Trophoblast cell (in vitro differentiated cells and primary cell): ENCODE measurements at places on chromosomes 1 and 21.
A peak's percentile ranks its signal among the peaks of the same experiment; 100 is the strongest.

GRCh38 chr1:32885676-32886003 lies 651 bp upstream of the HPCA start:
- H3K27ac ChIP-seq = no peak overlapping the region
- peaks cover 9% of the 10 kb centered on the region for H3K27me3 ChIP-seq
- DNase-seq = no peak
- no peaks in the 10 kb centered on the region for H3K4me1 ChIP-seq

- H3K27ac ChIP-seq = no peak overlapping the region
- H3K27me3 ChIP-seq = no peaks in the 10 kb centered on the region
- no peak for DNase-seq
- no peaks in the 10 kb centered on the region for H3K4me1 ChIP-seq
- no peaks in the 10 kb centered on the region for H3K36me3 ChIP-seq
These were observed 512.5 kb upstream of the LRRC7 start for GRCh38 chr1:69055194-69055593.

DNA sequence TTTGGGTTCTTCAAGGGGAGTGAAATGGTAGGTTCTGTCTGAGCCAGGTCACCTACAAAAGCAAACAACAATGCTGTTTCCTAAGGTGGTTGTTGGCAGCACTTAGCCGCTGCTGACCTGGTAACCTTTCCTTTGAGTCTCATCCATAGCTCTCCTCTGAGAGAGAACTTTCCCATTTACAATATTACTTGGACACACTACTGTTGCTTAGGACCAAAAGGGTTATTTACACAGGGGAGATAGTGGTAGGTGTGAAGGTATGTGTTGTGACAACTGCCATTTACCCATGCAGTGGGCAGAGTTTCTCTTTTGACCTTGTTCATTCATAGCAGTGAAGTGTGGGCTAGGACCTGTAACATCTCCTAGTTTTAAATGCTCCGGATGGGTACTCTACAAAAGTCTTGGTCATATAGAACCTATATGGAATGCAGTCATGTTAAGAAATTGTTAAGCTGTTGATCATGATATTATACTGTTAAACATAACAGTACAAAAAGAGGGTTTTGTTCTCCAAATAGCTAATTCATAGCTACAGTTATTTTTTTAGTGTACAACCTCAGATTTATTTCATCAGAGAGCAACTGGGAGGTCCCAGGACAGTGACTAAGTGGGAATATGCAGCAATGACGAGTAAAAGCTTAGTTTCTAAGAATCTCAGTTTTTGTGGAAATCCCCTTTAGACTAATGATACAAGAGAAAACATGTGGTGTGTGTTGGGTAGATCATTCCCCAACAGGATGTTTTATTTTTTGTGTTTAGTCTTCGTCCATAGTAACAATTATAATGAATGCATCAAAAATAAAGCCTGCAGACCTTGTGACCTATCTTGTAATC lies 219.7 kb downstream of the NFIA start:
- H3K4me3 ChIP-seq = no peak overlapping the region
- no peak for DNase-seq
- no peaks in the 10 kb centered on the region for H3K36me3 ChIP-seq
- no peaks in the 10 kb centered on the region for H3K27me3 ChIP-seq
- H3K27ac ChIP-seq = no peak overlapping the region

GRCh38 chr1:54869173-54869851 lies 17.7 kb downstream of the DHCR24 start:
- DNase-seq = no peak
- peaks cover 63% of the 10 kb centered on the region for H3K36me3 ChIP-seq
- no peak overlapping the region for H3K4me3 ChIP-seq
- no peak overlapping the region for H3K27ac ChIP-seq
- H3K27me3 ChIP-seq = no peaks in the 10 kb centered on the region

- peak overlapping the region; percentile 61 for H3K27ac ChIP-seq
- no peak overlapping the region for H3K4me3 ChIP-seq
- H3K36me3 ChIP-seq = no peaks in the 10 kb centered on the region
- no peaks in the 10 kb centered on the region for H3K27me3 ChIP-seq
- peaks cover 6% of the 10 kb centered on the region for H3K4me1 ChIP-seq
These were observed 348.9 kb downstream of the ASTN1 start for GRCh38 chr1:176815621-176816020.

DNA sequence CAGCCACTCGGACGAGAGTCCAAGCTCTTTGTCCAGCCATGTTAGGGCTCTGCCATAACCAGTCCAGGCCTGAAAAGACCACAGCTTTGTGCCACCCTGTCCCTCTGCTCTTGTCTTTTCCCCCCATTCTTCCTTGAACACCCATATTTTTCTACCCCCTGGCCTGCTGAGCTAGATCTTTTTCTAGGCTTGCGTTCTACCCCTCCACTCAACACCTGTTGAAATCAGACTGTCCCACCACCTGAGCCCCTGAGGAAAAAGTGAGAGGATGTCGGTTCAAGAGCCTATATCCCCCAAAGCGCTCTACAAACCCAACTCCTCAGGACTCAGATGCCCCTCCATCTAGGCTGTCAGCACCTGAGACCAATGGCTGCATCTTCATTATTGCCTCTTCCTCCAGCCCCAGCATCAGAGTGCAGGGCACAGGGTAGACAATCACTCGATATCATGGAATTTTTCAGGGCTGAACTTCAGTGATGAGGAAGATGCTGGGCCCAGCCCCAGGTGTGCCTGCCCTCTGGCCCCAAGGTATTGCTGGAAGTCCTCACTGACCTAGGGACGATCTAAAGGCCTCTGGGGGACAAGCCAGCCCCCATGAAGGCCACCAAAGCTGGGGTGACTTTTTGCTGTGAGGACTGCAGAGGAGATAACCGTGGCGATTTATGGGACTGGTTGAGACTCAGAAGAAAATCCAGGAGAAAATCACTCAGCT lies 75.3 kb downstream of the CD247 start:
- H3K4me1 ChIP-seq = peaks cover 5% of the 10 kb centered on the region
- H3K4me3 ChIP-seq = no peak overlapping the region
- no peak for DNase-seq
- H3K27ac ChIP-seq = no peak overlapping the region
- peaks cover 5% of the 10 kb centered on the region for H3K27me3 ChIP-seq

DNA sequence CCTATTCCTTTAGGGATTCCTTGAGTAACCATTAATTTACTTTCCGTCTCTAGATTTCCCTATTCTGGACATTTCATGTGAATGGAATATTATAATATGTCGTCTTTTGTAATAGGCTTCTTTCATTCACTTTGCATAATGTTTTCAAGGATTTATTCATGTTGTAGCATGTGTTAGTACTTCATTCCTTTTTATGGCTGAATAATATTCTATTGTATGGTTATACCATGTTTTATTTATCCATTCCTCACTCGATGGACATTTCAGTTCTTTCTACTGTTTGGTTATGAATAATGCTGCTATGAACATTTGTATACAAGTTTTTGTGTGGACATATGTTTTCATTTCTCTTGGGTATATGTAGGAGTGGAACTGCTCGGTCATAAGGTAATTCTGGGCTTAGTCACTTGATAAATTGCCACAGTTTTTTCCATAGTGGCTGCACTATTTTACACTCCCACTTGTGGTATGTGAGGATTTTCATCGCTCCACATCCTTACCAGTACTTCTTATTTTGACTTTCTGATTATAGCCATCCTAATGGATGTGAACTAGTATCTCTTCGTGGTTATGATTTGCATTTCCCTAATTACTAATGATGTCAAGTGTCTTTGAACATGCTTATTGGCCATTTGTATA lies 17.7 kb downstream of the PPP2R5A start:
- DNase-seq = peak; percentile 5
- no peak overlapping the region for H3K4me3 ChIP-seq
- no peaks in the 10 kb centered on the region for H3K27me3 ChIP-seq
- no peak overlapping the region for H3K27ac ChIP-seq
- H3K36me3 ChIP-seq = no peaks in the 10 kb centered on the region

- no peak for DNase-seq
- peaks cover 1% of the 10 kb centered on the region for H3K36me3 ChIP-seq
- H3K4me3 ChIP-seq = peak overlapping the region; percentile 99
- no peaks in the 10 kb centered on the region for H3K27me3 ChIP-seq
These were observed 516 bp downstream of the RCOR3 start for GRCh38 chr1:211259638-211260126.

GRCh38 chr1:234573711-234574299 lies 36.2 kb downstream of the IRF2BP2 start:
- peak; percentile 72 for DNase-seq
- H3K36me3 ChIP-seq = no peaks in the 10 kb centered on the region
- no peaks in the 10 kb centered on the region for H3K27me3 ChIP-seq
- no peaks in the 10 kb centered on the region for H3K4me1 ChIP-seq

DNA sequence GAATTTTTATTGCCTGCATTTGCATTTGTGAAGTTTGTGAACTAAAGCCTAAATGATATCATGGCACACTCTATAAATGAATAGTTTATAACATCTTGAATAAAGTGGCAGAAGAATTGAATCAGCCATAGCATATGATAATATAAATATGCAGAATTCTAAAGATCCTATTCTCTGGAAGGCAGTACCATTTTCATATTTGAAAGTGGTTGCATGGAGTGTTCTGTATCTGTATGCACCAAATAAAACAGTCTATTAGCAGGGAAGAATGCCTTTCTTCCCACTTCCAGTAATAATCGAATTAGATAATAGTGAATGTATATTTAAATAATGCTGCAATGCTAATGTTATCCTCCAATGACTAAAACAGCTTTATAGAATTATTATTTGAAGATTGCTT lies 57.9 kb upstream of the TRIM67 start:
- no peaks in the 10 kb centered on the region for H3K36me3 ChIP-seq
- DNase-seq = no peak
- H3K4me1 ChIP-seq = no peaks in the 10 kb centered on the region
- H3K4me3 ChIP-seq = no peak overlapping the region
- H3K27me3 ChIP-seq = no peaks in the 10 kb centered on the region
- no peak overlapping the region for H3K27ac ChIP-seq

DNA sequence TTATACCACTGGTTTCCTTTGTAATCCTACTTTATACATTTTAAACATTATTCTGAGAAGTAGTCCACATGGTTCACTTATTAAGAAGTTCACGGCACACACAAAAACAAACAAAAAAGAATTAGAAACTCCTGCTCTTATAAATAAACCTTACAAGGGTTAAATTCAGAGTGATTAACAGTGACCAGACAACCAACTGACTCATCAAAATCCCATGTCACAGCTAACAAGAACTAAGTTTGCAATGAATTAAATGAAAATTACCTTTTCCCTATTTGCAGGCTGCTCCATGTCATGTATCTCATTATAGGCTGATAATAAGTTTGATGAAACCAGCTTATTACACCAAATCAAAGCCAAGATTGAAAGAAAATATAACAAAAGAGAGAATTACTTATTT lies 77.5 kb downstream of the PUM1 start:
- H3K36me3 ChIP-seq = peaks cover 7% of the 10 kb centered on the region
- no peak overlapping the region for H3K27ac ChIP-seq
- no peak overlapping the region for H3K4me3 ChIP-seq
- DNase-seq = no peak

GRCh38 chr1:203649551-203649998 lies 22.9 kb downstream of the ATP2B4 start:
- no peak overlapping the region for H3K4me3 ChIP-seq
- DNase-seq = peak; percentile 36
- H3K36me3 ChIP-seq = peaks cover 12% of the 10 kb centered on the region
- no peaks in the 10 kb centered on the region for H3K27me3 ChIP-seq
- H3K27ac ChIP-seq = peak overlapping the region; percentile 84

- H3K4me1 ChIP-seq = no peaks in the 10 kb centered on the region
- no peaks in the 10 kb centered on the region for H3K27me3 ChIP-seq
- no peak overlapping the region for H3K4me3 ChIP-seq
- H3K27ac ChIP-seq = no peak overlapping the region
- no peaks in the 10 kb centered on the region for H3K36me3 ChIP-seq
These were observed 187.0 kb upstream of the USP24 start for GRCh38 chr1:55402142-55402541.

GRCh38 chr1:227895828-227896685 lies 51.7 kb downstream of the WNT9A start:
- H3K4me3 ChIP-seq = no peak overlapping the region
- H3K27me3 ChIP-seq = no peaks in the 10 kb centered on the region
- H3K27ac ChIP-seq = peak overlapping the region; percentile 84
- H3K4me1 ChIP-seq = peaks cover 52% of the 10 kb centered on the region

- no peak for DNase-seq
- H3K27ac ChIP-seq = no peak overlapping the region
- no peaks in the 10 kb centered on the region for H3K27me3 ChIP-seq
- no peaks in the 10 kb centered on the region for H3K4me1 ChIP-seq
- no peak overlapping the region for H3K4me3 ChIP-seq
These were observed 21.0 kb upstream of the LORICRIN start for GRCh38 chr1:153238527-153238926.

GRCh38 chr1:159957824-159958268 lies 3.8 kb upstream of the SLAMF9 start:
- no peak for DNase-seq
- no peak overlapping the region for H3K27ac ChIP-seq

DNA sequence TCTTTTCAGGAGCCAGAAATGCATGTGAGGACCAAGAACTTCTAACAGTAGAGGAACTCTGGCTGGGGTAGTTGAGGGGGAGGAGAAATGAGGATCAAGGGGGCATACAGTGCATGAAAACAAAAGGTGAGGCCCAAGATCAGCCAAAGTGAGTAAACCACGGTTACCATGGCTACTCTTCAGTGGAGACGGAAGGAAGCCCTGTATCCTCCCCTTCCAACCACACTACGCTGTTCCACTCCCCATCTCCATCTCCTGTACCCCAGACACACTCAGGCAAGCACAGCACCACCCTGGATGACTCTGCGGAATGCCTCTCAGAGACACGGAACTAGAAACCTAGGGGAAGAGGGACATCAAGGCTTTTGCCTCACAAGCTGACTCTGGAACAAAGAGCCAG lies 157.6 kb upstream of the CAMK1G start:
- no peak for DNase-seq
- H3K27me3 ChIP-seq = no peaks in the 10 kb centered on the region
- no peak overlapping the region for H3K4me3 ChIP-seq
- no peaks in the 10 kb centered on the region for H3K36me3 ChIP-seq
- no peak overlapping the region for H3K27ac ChIP-seq

- no peak overlapping the region for H3K4me3 ChIP-seq
- no peak overlapping the region for H3K27ac ChIP-seq
- H3K36me3 ChIP-seq = no peaks in the 10 kb centered on the region
These were observed 140.2 kb upstream of the HOOK1 start for GRCh38 chr1:59674595-59674994.

DNA sequence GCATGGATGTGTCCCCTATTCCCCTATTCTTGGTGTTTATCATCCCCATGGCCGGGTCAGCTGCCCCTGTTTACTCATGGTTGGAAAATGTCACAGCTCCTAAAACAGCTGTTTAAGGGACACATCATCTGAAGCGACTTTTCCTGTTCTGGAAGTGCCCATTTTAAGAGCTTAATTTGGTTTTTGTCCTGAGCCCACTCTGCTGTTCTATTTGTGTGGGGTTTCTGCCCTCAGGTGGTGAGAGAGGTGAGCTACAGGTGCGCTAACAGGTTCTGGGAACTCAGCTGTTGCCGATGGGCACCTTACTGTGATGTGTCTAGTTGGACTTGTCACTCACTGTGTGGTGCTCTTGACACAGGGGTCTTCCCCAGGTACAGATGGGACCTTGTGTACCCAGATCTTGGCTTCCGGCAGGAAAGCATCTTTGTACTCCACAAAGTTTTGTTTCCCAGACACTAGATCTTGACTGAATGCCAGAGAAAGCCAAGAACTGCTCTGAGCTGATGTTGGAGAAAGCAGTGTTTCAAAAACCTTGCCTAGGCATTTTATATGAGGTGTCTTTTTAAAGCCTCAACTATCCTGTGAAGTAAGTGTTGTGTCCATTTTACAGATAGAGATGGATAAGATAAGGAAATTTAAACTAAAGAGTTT lies 59.0 kb upstream of the CD1D start:
- no peaks in the 10 kb centered on the region for H3K36me3 ChIP-seq
- no peaks in the 10 kb centered on the region for H3K27me3 ChIP-seq
- H3K4me1 ChIP-seq = peaks cover 4% of the 10 kb centered on the region
- H3K4me3 ChIP-seq = no peak overlapping the region
- DNase-seq = peak; percentile 59
